ENCODE measurements at places on chromosomes 2 and 18. TPM values are rescaled to one million over a fixed set of nuclear protein-coding genes. Genes with fewer than 3 reads are reported as not detected.

GNLY gene
- not detected for total RNA-seq

TMEM37 gene
- total RNA-seq, result not detected

SLC30A3 gene
- 21.2 TPM for total RNA-seq

ABCG8 gene
- total RNA-seq, result not detected

Data from dermis lymphatic vessel endothelial cell (primary cell).